Left renal pelvis (tissue), 4 donors: ENCODE measurements at places on chromosomes 16 and 17. TPM values are rescaled to one million over a fixed set of nuclear protein-coding genes. Genes with fewer than 3 reads are reported as not detected.

Gene KRTAP1-1
- not detected for polyA plus RNA-seq

Gene ZSCAN10
- not detected for polyA plus RNA-seq

Gene KRT9
- polyA plus RNA-seq, result not detected

Gene ADAP2
- polyA plus RNA-seq, result 3.5 TPM

Gene NDRG4
- 5.1 TPM for polyA plus RNA-seq

Gene TMEM92
- 1.9 TPM for polyA plus RNA-seq

Gene STH
- not detected for polyA plus RNA-seq

Gene P2RX1
- 2.0 TPM for polyA plus RNA-seq

Gene FDXR
- polyA plus RNA-seq, result 6.4 TPM

Gene RPH3AL
- polyA plus RNA-seq, result 3.1 TPM

Gene EFCAB5
- 3.6 TPM for polyA plus RNA-seq

Gene SRP68
- polyA plus RNA-seq, result 114 TPM

Gene KRTAP16-1
- polyA plus RNA-seq, result not detected

Gene KIF2B
- not detected for polyA plus RNA-seq

Gene LIMD2
- polyA plus RNA-seq, result 20.0 TPM

Gene KLHL10
- 0.16 TPM for polyA plus RNA-seq

Gene MEOX1
- 14.9 TPM for polyA plus RNA-seq

Gene NPIPB13
- 3.5 TPM for polyA plus RNA-seq

Gene TNS4
- 0.06 TPM for polyA plus RNA-seq

Gene METTL22
- 30.9 TPM for polyA plus RNA-seq

Gene PROCA1
- polyA plus RNA-seq, result 7.8 TPM

Gene OR4D1
- polyA plus RNA-seq, result not detected

Gene MSLN
- 13.1 TPM for polyA plus RNA-seq

Gene ANKRD11
- polyA plus RNA-seq, result 83.8 TPM

Gene ZNF287
- 10.4 TPM for polyA plus RNA-seq

Gene KRTAP4-5
- polyA plus RNA-seq, result not detected

Gene CDK10
- 160 TPM for polyA plus RNA-seq

Gene CNTNAP4
- polyA plus RNA-seq, result 0.95 TPM

Gene CHD9NB
- polyA plus RNA-seq, result 10.3 TPM

Gene STX8
- polyA plus RNA-seq, result 60.9 TPM

Gene TBC1D3
- not detected for polyA plus RNA-seq

Gene RDM1
- polyA plus RNA-seq, result 3.6 TPM

Gene GNGT2
- 1.5 TPM for polyA plus RNA-seq

Gene PLXDC1
- polyA plus RNA-seq, result 15.7 TPM

Gene VMO1
- 1.2 TPM for polyA plus RNA-seq

Gene CACNA1G
- 6.3 TPM for polyA plus RNA-seq

Gene RHBDL3
- polyA plus RNA-seq, result 1.2 TPM

Gene ROGDI
- polyA plus RNA-seq, result 33.8 TPM

Gene CAVIN1
- polyA plus RNA-seq, result 75.4 TPM

Gene KRT14
- 0.35 TPM for polyA plus RNA-seq

Gene CACNG3
- polyA plus RNA-seq, result not detected

Gene RNF157
- 30.1 TPM for polyA plus RNA-seq

Gene PABPN1L
- not detected for polyA plus RNA-seq

Gene AANAT
- polyA plus RNA-seq, result 0.22 TPM

Gene TEKT3
- polyA plus RNA-seq, result 3.0 TPM

Gene GPR179
- polyA plus RNA-seq, result 0.29 TPM

Gene GNG13
- 0.46 TPM for polyA plus RNA-seq

Gene CDH1
- polyA plus RNA-seq, result 101 TPM

Gene C17orf67
- 1.8 TPM for polyA plus RNA-seq
